Airway epithelial cell (primary cell): ENCODE measurements at places on chromosomes 16 and 17. TPM values are rescaled to one million over a fixed set of nuclear protein-coding genes. Genes with fewer than 3 reads are reported as not detected.

The ABCC6 gene
- not detected in 2 replicates for total RNA-seq

The KRT31 gene
- total RNA-seq: 0.05 and 0.28 TPM in 2 replicates

The TPPP3 gene
- 0.19 TPM in 1 of 2 replicates, not detected in the other for total RNA-seq

The CRYBA1 gene
- total RNA-seq: not detected in 2 replicates

The TEKT3 gene
- total RNA-seq: not detected in 2 replicates

The TBX4 gene
- not detected in 2 replicates for total RNA-seq

The CCDC92B gene
- 0.07 TPM in 1 of 2 replicates, not detected in the other for total RNA-seq

The FMNL1 gene
- total RNA-seq: 1.3 and 2.8 TPM in 2 replicates

The KRT12 gene
- not detected in 2 replicates for total RNA-seq

The PDIA2 gene
- 0.37 TPM in 1 of 2 replicates, not detected in the other for total RNA-seq

The TBC1D3K gene
- total RNA-seq: not detected in 2 replicates

The OR3A2 gene
- total RNA-seq: not detected in 2 replicates

The ABCC11 gene
- 0.19 and 0.21 TPM in 2 replicates for total RNA-seq

The TBC1D28 gene
- not detected in 2 replicates for total RNA-seq

The PNMT gene
- not detected in 2 replicates for total RNA-seq

The NPIPB9 gene
- 0.51 TPM in 1 of 2 replicates, not detected in the other for total RNA-seq

The LPO gene
- not detected in 2 replicates for total RNA-seq

The TSPAN10 gene
- total RNA-seq: 0.63 and 0.74 TPM in 2 replicates

The NDUFB10 gene
- total RNA-seq: 279 and 343 TPM in 2 replicates

The LPCAT2 gene
- total RNA-seq: 37.3 and 40.3 TPM in 2 replicates

The ABCA3 gene
- 0.56 TPM in 1 of 2 replicates, not detected in the other for total RNA-seq

The WNK4 gene
- total RNA-seq: 0.09 TPM in 1 of 2 replicates, not detected in the other

The TEX19 gene
- not detected in 2 replicates for total RNA-seq
